ENCODE measurements at places on chromosomes 6 and 20.
A peak's percentile ranks its signal among the peaks of the same experiment; 100 is the strongest.

DNA sequence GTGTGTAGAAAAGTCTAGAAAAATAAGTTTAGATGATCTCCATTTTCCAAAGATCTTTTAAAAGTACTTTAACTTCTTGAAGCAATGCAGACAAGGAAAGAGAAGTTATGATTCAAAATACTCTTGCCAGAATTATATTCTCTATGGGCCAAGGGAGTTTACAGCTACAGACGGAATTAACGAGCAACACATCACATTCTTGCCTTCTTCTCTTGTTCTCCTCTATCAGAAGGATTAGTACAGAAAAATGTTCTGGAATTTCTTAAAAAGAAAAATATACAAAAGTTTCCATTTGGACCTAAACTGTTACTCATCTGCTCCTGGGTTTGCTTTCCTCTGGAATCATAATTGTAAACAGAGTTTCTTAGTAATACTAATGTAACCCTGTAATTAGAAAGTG is 284.7 kb upstream of the HSF2 start:
- no peak for DNase-seq

GRCh38 chr6:158313989-158314388 is 1.7 kb downstream of the TULP4 start:
- peak; percentile 29 for DNase-seq

DNA sequence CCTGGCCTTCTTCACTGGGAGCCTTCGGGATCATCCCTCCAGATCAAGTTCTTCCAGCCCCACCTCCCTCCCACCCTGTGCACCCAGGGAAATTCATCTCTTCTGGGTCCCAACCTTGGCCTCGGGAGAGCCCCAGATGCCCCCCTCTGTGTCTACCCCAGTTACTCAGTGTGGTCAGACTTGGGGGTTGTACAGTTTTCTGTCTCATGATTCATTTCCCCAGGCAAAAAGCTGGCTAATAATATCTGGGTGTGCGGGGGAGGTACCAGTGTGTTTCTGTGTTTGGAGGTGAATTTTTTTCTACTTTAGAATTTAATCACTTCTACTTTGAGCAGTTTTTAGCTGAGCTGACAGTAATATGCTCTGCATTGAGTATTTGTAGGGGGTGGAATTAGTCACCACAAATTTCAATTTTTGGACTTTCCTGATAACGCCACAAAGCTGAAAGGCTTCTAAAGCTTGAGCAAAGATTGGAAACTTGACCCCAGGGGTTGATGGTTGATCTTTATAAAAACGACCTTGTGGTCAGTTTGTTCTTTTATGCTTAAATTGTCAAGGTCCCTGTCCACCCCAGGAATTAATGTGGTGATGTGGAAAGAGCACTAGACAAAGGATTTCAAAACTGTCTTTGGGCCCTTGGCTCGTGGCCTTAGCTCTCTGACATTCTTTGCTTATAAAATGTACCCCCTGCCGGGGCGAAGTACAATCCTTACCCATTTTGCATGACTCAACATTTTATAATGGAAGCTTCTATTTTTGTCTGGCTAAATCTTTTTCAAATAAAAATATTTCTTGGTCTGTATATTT is 284.7 kb upstream of the TAB2 start:
- DNase-seq, result no peak

DNA sequence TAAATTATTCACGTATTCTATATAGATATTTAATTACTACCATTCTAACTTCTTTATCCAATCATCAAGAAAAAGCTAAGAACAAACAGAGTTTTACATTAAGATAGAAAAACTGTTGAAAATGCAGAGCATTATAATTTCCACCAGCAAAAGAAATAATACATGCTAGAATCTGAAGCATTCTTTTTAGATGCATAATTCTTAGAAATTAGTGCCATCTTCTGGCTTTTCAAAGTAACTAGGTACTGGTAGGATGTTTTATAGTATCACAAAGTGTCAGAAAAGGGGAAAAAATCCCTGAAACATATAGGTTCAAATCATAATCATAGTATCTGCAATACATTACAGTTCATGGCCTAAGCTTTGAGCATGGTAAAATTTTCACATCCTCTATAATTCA is 178.9 kb downstream of the PHF3 start:
- no peak for DNase-seq

- no peak for DNase-seq
Measured at GRCh38 chr6:46898006-46898405, 23.7 kb downstream of the ADGRF5 start.

GRCh38 chr6:80480421-80481157 is 374.1 kb downstream of the BCKDHB start:
- no peak for DNase-seq

DNA sequence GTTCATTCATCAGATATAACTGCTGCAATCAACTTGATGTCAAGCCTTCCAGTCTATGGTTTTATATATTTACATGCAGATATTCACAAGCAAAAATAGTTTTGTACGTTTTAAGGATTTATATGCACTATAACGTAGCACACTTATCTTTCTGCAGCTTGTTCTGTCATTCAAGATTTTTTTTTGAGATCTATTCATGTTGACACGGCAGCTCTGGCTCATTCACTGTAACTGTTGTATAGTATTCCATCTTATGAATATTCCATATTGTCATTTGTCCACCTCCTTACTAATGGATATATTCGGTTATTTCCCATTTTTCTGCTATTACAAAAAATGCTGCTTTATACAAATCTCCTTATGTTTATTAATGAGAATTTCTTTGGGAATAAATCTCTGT is 13.2 kb downstream of the ELOVL2 start:
- DNase-seq, result no peak

- DNase-seq, result no peak
Measured at GRCh38 chr20:52295556-52295955, 104.0 kb upstream of the ZFP64 start.

- no peak for DNase-seq
Measured at GRCh38 chr6:21633511-21634109, 40.1 kb downstream of the SOX4 start.

DNA sequence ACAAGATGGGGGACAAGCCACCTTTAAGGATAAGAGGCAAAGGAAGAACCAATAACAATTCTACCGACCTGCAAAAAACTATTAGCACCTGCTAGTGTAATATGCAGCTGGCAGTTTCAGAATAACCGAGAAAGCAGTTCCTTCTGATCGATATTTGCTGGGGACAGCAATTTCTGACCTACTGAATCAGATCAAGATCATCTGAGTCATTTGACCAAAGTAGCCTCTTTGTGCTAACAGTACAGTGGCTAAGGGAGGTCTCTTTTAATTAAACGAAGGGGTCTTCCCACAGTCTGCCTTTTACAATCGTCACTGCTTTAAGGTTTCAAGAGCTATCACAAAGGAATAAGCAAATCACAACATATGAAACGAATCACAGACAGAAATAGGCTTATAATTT is 318.9 kb downstream of the BTBD9 start:
- peak; percentile 30 for DNase-seq

DNA sequence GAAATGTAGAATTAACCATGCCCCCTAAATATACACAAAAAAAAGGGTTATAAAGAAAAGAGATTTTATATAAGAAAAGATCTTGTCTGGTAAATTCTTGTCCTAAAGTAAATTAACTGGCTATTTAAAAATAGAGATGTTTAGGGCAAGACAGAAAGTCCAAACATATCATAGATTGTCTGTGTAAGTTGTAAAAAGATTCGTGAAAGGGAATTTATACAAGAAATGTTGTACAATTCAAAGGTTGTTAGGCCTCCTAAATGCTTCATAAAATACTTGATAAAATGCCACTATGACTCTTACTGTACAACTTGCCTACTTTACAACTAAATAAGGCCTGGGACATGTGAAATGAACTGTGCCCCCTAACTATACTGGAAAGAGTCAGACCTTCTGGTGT is 21.9 kb upstream of the AGPAT4 start:
- DNase-seq, result no peak

- peak; percentile 16 for DNase-seq
Measured at GRCh38 chr6:138818496-138819194, 22.8 kb downstream of the ECT2L start.

GRCh38 chr20:35007413-35007812 is 51.7 kb downstream of the MYH7B start:
- no peak for DNase-seq

GRCh38 chr6:113315879-113316278 is 541.3 kb upstream of the MARCKS start:
- DNase-seq, result no peak

- no peak for DNase-seq
Measured at GRCh38 chr20:15063081-15063480, 725.7 kb upstream of the FLRT3 start.

DNA sequence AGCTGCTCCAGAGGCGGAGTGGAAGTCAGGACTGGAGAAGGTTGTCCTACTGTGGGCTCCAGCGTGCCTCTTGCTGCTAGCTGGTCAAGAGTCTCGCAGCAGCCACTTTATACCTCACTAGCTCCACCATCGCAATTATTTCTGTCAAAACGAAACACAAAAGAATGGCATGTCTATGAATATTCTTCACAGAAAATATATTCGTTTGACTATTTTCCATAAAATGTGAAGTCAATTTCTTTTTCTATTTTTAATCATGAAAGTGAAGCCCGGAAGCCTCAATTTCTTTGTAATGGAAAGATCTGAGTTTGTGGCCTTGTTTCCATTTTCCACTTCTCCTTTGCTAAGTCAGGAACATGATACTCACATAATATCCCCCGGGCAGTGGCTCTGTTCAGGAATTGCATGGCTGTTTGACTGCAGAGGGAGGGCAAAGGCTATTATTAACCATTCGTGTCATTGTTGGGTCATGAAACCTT is 51.7 kb downstream of the DTD1 start:
- DNase-seq, result no peak

DNA sequence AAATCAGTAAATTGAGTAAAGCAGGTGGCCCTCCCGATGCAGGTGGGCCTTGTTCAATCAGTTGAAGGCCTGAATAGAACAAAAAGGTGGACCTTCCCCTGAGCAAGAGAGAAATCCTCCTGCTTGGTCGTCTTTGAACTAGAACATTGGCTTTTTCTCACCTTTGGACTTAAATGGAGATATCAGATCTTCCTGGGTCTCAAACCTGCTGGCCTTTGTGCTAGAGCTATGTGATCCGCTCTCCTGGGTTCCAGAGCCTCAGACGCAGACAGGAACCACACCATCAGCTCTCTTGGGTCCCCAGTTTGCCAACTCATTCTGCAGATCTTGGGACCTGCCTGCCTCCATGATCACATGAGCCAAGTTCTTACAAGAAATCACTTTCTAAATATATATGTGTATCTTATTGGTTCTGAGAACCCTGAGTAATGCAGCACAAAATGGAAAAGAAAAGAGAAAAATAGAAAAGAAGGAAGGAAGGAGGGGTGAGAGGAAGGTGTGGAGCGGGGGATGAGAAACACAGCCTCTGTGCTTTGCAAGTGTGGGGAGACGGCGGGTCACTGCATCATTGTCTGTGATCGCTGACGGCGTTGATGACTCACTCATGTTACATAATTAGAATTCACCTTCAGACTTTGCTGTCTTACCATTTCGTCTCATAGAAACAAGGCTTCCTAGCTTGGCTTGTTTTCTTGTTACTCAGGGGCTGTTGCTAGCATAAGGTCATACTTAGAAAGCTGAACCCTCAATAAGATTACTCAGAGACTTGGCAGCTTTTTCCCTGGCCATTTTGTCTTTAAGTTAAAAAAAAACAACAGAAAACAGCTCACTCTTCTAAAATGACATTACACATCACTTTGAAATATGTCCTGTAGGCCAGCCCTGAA is 85.7 kb upstream of the NEDD9 start:
- no peak for DNase-seq
